ENCODE measurements at places on chromosomes 1 and 21.

- DNase-seq, result no peak
Observed at GRCh38 chr1:208230668-208231529, 13.3 kb downstream of the PLXNA2 start.

- no peak for DNase-seq
Observed at GRCh38 chr21:40102682-40103081, 235.4 kb downstream of the PCP4 start.

DNA sequence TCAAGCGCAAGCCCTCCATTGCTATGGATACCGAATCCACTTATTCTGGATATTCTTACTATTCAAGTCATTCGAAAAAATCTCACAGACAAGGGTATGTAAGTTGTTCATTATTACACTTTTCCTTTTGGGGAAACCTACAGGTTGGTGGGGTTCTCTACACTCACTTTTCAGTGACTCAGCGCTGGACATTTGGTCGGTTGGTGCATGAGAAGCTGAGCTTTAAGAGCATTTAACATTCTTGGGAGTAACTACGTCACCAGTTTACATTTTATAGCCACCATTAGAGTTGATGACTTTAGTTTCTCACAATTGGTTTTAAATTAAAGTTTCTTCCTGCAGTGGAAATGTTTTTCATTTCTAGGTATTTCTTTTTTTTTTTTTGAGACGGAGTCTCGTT, 9.6 kb downstream of the VANGL1 start:
- no peak for DNase-seq

DNA sequence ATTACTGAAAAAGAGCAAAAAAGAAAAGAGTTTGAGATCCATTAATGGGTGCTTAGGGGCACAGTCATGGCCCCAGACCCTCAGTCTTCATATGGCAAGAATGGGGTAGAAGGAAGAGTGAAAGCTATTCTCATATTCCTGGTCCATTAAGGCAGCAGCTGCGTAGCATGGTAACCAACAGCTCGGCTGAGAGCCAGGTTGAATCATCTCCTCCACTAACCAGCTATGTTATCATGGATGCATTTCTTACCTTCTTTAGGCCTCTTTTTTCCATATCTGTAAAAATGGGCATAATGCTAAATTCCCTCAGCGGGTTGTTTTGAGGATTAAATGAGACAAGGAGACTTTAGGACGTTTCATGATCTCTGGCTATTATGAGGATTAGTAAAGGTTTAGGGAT, 15.0 kb upstream of the SARS1 start:
- DNase-seq, result no peak

GRCh38 chr1:52436817-52437216, 32.4 kb downstream of the PRPF38A start:
- DNase-seq, result no peak

DNA sequence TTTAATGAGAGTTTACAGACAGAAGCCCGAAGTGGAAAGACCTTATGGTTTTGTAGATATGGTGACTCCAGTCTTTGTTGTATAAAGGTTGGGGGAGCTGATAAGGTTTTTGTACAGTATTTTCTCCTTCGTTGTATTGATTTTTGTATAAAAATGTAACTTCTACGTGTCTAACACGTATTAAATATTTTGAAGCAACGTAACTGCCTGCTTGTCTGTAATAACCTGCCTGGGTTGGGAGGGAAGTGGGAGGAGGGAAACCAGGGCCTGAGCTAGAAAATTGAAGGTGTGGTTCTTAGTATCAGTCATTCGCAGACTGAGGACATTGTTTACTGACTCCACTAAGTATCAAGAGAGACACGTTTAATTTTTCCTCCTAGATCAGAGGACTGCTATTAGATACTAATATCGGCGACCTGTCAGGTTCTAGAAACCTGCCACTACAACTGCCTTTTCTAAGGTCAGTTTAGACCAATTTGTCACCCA, 2.2 kb downstream of the IER5 start:
- peak; percentile 42 for DNase-seq

DNA sequence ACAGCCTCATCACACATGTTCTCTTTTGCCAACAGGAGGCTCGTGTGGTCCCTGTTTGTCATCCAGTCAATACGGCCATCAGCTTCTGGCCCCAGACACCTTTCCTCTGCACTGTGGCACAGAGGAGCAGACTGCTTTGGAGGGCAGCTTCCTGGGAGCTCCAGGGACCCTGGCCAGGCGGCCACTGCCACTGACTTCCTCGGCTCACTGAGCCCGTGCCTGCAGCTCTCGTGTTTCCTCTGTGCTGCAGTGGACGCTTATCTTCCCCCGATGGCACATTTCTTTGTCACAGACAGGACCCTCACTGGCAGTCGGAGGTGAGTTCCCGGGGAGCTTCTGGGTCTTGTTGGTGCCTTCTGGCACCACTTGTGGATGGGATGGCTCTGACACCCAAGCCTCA, 67.0 kb upstream of the DIRAS3 start:
- DNase-seq, result no peak

DNA sequence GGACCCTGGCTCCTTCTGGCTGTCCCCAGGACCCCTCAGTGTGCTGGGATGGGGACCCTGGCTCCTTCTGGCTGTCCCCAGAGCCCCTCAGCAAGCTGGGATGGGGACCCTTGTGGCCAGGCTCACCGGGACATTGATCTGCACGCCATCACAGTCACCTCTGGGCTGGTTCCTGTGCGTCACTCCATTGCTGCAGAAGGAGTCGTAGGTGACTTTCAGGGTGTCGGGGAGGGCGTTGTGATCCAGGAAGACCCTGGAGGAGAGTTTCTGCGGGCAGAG, 19.7 kb upstream of the PTTG1IP start:
- no peak for DNase-seq

- no peak for DNase-seq
Observed at GRCh38 chr1:172801771-172802322, 142.9 kb downstream of the FASLG start.

DNA sequence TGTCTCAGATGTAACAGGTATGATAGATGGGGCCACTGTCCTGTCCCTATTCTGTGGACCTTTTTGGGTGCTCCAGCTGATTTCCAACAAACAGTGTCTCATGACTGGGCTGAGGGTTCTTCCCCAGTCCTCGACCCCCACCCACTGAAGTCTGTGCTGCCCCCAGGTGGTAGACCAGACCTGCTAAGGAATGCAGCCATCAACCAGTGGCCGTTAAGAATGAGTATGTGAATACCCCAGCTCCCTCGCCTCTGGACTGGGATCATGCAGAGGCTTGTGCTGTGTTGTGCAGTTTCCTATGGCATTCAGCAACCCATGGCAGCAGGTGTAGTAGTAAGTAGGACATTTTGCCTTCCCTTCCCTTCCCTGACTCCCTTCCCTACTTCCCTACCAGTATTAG, 183.1 kb upstream of the KAZN start:
- no peak for DNase-seq

GRCh38 chr1:54748094-54748835, 16.1 kb downstream of the PARS2 start:
- no peak for DNase-seq

DNA sequence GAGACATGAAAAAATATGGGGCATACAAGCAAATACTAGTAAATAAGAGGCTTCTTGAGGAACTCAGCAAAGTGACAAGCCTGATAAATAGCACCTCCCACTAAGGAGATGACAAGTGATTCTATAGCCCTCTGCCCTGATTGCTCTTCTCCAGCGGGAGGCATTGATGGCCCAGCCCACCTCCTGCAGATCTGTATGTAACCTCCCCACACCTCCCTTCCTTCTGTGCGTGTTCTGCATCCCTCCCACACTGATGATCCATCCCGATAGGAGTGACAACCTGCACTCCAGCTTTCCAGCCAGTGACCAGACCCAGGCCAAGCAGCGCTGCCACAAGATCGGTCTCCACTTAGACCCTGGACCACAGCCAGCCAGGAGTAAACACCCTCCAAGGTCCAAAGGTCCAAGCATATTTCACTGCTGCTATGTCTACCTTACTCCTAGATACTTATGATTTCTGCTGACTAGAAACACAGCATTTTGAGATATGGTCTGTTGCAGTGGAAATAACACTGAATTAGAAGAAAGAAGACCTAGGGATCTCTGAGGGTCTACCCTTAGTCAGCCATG, 176.1 kb downstream of the BRINP2 start:
- no peak for DNase-seq

DNA sequence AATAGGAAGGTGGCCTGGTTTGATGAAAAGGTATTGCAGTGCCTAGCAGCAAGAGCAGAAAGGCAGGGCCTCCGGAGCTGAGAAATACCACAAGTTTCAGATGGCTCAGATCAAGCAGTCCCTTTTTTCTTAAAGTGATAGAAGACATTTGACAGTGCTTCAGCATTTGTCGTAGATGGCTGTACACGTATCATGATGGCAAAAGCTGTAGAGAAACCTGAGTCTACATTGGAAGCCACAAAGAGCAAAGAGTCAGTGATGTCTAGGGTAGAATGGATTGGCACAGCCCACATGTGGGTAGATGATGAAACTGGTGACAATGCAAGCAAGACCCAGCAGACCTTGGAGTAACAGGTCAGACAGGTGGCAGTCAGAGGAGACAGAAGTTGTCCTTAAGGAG, 101.3 kb upstream of the ARTN start:
- DNase-seq, result no peak

- no peak for DNase-seq
Observed at GRCh38 chr21:15671188-15671587, 58.6 kb upstream of the USP25 start.

GRCh38 chr1:157319567-157319966, 181.4 kb upstream of the ETV3 start:
- DNase-seq, result no peak

GRCh38 chr21:15367061-15367626, 302.3 kb upstream of the NRIP1 start:
- no peak for DNase-seq

DNA sequence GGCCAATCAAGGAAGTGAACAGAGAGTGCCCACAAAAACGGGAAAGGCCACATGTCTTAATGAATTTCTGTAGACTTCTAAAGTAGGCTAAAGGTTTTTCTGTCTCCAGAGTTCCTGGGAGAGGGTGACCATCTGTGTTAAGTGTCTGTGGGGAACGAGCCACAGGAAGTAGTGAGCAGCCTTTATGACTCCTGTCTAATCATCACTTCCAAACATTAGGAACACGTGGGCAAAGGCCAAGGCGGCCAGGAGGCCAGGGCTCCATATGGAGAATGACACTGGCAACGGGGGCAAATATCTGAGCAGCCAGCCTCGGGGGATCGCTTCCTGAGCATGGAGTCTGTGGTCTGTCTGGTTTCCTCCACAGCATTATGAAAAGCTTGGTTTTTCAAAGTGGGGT, 7.1 kb downstream of the FAM89A start:
- DNase-seq, result no peak

GRCh38 chr1:74505928-74506710, 6.3 kb downstream of the LRRC53 start:
- DNase-seq, result no peak

Measured in adipocyte (in vitro differentiated cells).